Neural crest cell (in vitro differentiated cells): ENCODE measurements at places on chromosomes 5 and 9. TPM values are rescaled to one million over a fixed set of nuclear protein-coding genes. Genes with fewer than 3 reads are reported as not detected.

- no peak for DNase-seq
These were observed 497.4 kb downstream of the ENC1 start for GRCh38 chr5:74143151-74143550.

DNA sequence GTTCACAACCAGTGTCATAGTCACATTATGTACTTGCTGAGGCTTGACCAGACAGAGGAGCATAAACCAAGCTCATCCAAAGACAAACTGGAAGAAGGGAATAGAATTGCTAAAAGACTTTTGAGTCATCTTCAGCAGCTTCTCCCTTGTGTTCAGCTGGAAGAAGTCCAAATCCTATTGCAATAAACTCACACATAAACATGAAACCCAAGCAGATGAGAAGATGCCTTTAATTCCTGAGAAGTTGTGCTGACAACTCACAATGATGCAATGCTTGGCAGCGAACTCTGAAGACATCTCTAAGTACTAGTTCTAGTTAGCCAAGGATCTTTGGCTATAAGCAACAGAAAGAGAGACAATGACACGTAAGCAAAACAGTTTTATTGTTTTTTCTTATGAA lies 642.1 kb downstream of the KCTD16 start:
- DNase-seq = no peak

DNA sequence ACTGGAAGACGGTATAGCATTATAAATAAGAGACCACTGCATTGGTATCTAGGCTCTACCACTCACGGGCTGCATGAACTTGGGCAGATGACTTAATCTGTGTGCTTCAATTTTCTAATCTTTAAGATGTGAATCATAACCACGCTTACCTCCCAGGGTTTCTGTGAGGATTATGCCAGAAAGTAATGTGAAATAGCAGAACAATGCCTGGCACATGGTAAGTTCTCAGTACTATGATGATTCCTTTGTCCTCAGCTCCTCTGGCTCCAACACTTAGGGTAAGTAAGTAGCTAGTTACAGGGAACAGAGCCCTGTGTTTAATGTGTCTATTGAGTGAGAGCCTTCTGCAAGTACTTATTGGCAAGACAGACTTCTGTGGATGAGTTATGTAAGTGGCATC lies 31.1 kb downstream of the POU4F3 start:
- no peak for DNase-seq

Gene DRD1
- total RNA-seq = not detected in 2 replicates

Gene RNF145
- total RNA-seq = 92.1 and 95.2 TPM in 2 replicates

Gene ANXA2R
- total RNA-seq = 1.0 and 1.2 TPM in 2 replicates

DNA sequence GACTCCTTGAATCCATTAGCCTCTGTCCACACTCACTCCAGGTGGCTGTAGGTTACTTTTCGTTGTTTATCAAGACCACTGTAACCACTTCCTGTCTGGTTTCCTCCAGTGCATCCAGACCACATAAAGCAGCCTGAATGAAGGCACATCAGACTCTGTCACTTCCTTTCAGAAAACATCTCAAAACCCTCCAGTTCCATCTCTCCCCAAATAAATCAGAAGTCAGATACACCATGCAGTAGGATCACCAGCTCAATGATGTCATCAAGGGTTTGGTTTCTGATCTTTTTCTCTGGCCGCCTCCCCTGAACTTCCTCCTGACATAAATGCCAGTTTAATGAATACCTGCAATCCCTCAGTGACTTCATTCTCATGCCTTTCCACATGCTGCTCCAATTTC lies 161.2 kb downstream of the ZNF462 start:
- DNase-seq = no peak

DNA sequence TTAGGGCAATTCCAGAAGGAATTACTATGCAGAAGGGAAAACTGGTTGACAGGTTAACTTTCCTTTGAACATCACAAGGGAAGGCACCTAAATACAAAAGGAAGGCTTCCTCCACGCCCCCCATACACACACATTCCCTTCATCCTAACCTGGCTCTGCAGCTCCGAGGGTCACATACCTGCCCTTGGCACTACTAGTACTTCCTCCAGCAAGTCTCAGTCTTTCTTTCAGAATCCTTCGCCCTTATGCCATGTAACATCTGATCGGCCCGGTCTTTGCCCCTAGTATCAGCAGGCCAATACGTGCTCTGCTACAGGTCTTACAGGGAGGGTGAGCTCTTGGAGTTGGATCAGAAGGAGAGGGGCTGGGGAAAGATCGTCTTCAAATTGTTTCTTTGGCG lies 1.6 kb upstream of the MARCHF6 start:
- DNase-seq = no peak

DNA sequence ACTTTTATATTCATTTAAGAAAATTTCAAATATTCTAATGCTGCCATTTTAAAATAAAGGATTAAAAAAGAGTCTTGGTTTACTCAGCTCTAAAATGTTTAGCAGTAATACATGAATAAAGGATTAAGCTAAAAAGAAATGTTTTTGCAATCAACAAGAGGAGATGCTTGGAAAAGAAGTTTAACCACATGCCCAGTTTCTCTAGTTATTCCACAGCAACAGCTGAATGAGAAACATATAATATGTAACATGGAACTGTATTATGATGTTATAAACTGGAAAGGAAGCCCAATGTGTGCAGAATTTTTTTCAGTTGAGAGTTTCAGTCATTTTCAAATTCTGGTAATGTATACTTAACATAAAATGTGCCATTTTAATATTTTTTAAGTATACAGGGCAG lies 76.5 kb upstream of the ALDH1A1 start:
- DNase-seq = no peak

GRCh38 chr5:65364907-65365306 lies 116.8 kb downstream of the ADAMTS6 start:
- no peak for DNase-seq

GRCh38 chr5:106759581-106759980 lies 911.2 kb downstream of the EFNA5 start:
- no peak for DNase-seq

- DNase-seq = no peak
These were observed 4.0 kb downstream of the CCDC192 start for GRCh38 chr5:127707209-127707608.

GRCh38 chr5:158317507-158317906 lies 458.6 kb upstream of the CLINT1 start:
- no peak for DNase-seq

Gene CNTFR
- total RNA-seq = 112 and 115 TPM in 2 replicates

Gene NXNL2
- total RNA-seq = not detected in 2 replicates

- no peak for DNase-seq
These were observed 316.5 kb downstream of the DIRAS2 start for GRCh38 chr9:90325913-90326653.

- DNase-seq = no peak
These were observed 30.4 kb downstream of the RANBP17 start for GRCh38 chr5:170892196-170892595.

DNA sequence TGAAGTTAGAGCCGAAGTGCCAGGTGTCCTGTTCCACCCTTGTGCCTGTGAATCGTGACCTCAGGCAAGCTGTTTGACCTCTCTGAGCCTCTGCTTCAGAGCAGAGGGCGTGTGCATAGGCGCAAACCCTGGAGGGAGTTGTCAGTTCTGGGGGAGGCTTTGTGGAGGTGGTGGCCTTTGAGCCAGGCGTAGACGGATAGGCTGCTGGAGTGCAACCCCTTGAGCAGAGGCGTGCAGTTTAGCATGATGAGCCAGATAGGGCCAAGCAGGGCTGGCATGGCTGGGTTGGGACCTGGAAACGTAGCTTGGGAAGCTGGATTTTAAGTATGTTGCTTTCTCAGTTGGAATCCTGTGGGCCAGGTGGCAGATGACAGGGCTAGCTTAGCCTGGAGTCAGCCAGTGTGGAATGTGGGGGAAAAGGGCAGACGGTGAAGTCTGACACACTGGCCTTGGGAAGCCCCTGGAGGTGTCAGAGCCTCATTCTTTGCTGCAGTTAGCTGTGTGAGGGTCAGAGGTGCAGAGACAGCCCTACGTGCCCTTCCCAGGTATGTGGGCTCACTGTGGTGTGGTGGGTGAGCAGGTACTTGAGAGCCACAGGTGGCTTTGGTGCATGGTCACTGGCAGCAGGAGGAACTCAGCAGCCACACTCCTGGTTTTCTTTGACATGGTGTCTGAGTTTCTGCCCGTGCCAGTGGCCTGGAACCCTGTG lies 93.4 kb downstream of the DAB2IP start:
- DNase-seq = no peak

Gene ARID3C
- total RNA-seq = 0.68 TPM in 1 of 2 replicates, not detected in the other

GRCh38 chr5:6700685-6701355 lies 12.4 kb upstream of the TENT4A start:
- DNase-seq = no peak

Gene GRM6
- not detected in 2 replicates for total RNA-seq

DNA sequence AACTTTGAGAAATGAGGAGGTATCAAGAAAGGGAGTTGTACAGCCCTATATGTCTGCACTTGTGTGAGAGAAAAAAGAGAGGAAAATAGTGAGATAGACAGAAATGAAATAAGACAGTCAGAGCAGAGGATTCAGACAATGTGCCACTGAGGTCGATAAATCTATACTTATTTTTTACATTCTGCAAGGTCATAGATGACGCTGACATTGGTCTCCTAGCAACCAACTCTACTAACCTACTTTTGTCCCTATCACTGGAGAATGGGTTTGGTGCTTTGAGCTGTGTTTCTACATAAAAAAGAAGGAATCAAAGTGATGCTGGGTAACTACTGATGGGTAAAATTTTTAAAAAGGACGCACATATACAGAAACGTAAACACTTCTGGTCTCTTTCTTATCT lies 573.3 kb upstream of the RORB start:
- DNase-seq = no peak

DNA sequence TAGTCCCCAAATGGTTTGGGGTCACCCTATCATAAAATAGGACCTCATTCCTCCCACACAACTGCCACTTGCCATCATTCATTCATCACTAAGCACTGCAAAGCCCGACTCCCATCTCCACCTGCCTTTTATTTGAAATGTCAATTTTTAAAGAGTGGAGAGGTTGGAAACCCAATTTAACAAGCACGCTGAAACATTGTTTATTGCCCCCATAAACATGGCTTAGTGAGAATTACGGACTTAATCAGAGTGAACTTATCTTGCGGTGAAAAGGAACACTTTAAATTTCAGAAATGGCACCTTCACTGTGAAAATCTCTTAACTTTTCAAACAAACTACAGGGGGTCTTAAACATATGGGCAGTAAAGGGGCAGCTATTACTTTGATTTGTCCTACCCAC lies 241.1 kb downstream of the CRB2 start:
- DNase-seq = no peak

DNA sequence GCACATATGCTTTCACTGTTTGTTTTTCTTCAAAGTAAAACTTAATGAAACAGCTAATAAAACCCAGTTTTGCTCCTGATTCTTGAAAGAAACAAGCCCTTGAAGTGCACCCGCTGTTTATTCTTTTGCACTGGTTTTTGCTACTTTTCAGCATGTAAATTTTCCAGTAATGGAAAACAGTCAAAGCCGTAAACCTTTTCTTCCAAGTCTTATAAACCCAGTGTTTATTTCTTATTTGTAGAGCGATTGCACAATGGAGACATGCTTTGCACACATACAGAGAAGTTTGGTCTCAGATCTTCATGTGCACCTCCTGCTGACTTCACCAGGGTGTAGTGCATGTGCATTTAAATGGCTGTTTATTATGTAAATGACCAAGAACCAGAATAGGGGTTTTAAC lies 51.8 kb downstream of the ATG10 start:
- no peak for DNase-seq

Gene P4HA2
- 10.8 and 11.3 TPM in 2 replicates for total RNA-seq

- DNase-seq = no peak
These were observed 306.1 kb downstream of the GLIS3 start for GRCh38 chr9:3993773-3994172.

Gene HACD4
- 0.72 and 0.75 TPM in 2 replicates for total RNA-seq

DNA sequence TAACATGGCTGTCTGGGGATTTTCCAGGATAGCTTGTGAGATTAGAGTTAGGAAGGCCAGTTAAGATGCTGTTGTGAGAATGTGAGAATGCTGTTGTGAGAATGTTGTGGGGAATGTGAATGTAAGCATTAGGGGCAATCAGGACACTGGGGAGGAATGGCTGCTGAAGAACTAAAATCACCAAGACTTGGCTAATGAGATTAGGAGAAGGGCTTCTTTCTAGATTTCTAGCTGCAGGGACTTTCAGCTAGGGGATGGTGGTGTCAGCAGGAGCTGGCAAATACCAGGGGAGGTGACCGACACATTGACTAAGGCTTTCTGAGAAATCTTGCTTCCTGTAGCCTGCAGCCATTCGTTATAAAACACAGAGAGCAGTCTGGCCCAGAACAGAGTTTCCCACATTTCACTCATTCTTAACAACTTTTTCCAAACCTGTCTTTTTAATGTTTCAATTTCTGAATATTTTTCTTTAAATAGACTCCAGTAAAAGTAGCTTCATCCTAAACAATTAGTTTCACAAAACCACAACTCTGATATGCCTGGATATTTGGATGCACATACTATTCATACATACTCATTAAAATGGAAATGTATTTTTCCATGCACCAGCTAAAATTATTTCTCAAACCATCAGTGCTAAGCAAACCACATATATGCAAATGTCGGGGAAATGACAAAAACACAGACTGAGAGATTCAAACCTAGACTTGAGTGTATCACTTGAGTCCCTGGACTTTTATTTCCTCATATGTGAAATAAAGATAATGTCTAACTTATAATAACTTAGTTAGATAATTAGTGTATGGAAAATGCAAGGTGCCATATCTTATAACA lies 89.3 kb upstream of the TNC start:
- DNase-seq = no peak

Gene INSL4
- not detected in 2 replicates for total RNA-seq

Gene NR5A1
- total RNA-seq = 0.35 and 0.50 TPM in 2 replicates

GRCh38 chr5:131672776-131673175 lies 37.7 kb upstream of the RAPGEF6 start:
- no peak for DNase-seq

DNA sequence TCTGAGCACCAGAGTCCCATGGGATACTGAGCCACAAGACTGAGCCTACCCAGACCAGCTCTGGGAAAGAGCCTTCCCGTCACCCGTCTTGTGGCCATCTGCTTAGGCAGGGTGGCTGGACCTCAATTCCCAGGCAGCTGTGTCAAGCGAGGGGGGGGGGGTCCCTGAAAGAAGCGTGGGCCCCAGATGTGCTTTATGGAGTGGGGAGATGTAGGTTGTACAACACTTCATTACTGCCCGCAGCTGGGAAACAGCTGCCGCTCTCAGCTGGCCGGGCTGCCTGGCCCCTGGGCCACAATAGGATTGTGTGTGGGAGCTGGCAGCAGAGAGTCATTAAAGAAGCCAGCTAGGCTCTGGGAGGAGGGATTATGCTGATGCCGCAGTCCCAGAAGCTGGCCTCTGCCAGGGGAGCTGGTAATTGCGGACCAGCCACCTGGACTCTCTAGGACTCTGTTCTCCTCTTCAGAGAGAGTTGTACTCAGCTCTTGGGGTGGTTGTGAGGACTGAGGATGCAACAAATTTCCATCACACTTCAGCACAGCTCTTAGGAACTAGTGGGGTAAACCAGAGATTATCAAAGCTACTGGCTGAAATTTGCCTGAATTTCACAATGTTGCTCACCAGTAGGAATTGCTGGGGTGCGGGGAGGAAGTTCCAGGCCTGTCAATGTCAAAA lies 145.4 kb downstream of the GADD45G start:
- no peak for DNase-seq

GRCh38 chr5:144361406-144361805 lies 190.7 kb downstream of the KCTD16 start:
- DNase-seq = no peak

Gene NRARP
- total RNA-seq = 31.7 and 33.7 TPM in 2 replicates
